Glutamatergic neuron (in vitro differentiated cells): ENCODE measurements at places on chromosomes 12 and 14.

GRCh38 chr12:29756741-29757390, 26.9 kb downstream of the TMTC1 start:
- no peaks in the 10 kb centered on the region for H3K27me3 ChIP-seq
- DNase-seq: no peak
- H3K27ac ChIP-seq: no peak overlapping the region
- H3K4me3 ChIP-seq: no peak overlapping the region
- no peaks in the 10 kb centered on the region for H3K4me1 ChIP-seq

GRCh38 chr12:106417926-106418910, 60.7 kb downstream of the POLR3B start:
- no peak overlapping the region for H3K27ac ChIP-seq
- H3K4me3 ChIP-seq: no peak overlapping the region
- H3K4me1 ChIP-seq: no peaks in the 10 kb centered on the region
- H3K27me3 ChIP-seq: no peaks in the 10 kb centered on the region

DNA sequence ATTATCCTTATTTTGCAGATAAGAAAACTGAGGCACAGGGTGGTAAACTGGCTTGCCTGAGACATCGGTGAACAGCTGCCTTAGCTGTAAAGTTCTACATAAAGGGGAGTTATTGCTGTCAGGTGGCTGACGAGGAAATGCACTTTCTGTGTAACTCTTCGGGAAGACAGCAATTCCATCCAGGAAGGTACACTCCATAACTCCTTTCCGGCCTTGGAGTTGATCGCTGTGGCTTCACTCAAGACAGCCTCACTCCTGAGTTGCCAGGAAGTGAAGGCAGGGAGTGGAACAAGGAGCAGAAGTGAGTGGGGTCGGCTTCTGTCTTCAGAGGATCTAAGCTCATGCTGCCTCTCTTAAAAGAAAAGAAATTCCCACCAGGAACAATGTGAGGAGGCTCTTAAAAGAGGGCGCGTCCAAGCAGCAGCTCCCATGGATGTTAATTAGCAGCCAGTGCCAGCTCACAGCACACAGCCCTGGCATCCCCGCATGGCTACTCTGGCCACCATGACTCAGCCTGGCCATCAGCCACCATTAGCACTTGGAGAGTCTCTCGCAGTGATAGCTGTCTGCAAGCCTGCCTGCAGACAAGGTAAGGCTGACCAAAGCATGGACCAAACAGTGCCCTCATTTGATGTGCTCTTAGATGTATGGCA, 60.3 kb downstream of the NUAK1 start:
- peaks cover 2% of the 10 kb centered on the region for H3K27me3 ChIP-seq
- no peaks in the 10 kb centered on the region for H3K36me3 ChIP-seq
- DNase-seq: no peak
- H3K4me1 ChIP-seq: no peaks in the 10 kb centered on the region
- H3K4me3 ChIP-seq: no peak overlapping the region
- no peak overlapping the region for H3K27ac ChIP-seq

- H3K4me3 ChIP-seq: peak overlapping the region; percentile 89
- no peak for DNase-seq
- no peaks in the 10 kb centered on the region for H3K36me3 ChIP-seq
- peaks cover 2% of the 10 kb centered on the region for H3K4me1 ChIP-seq
These were observed 2.2 kb downstream of the BAZ1A start for GRCh38 chr14:34872822-34873588.

- H3K27me3 ChIP-seq: no peaks in the 10 kb centered on the region
- peaks cover 13% of the 10 kb centered on the region for H3K4me1 ChIP-seq
- DNase-seq: no peak
- no peaks in the 10 kb centered on the region for H3K36me3 ChIP-seq
These were observed 213.3 kb upstream of the SLC16A7 start for GRCh38 chr12:59382282-59383078.

DNA sequence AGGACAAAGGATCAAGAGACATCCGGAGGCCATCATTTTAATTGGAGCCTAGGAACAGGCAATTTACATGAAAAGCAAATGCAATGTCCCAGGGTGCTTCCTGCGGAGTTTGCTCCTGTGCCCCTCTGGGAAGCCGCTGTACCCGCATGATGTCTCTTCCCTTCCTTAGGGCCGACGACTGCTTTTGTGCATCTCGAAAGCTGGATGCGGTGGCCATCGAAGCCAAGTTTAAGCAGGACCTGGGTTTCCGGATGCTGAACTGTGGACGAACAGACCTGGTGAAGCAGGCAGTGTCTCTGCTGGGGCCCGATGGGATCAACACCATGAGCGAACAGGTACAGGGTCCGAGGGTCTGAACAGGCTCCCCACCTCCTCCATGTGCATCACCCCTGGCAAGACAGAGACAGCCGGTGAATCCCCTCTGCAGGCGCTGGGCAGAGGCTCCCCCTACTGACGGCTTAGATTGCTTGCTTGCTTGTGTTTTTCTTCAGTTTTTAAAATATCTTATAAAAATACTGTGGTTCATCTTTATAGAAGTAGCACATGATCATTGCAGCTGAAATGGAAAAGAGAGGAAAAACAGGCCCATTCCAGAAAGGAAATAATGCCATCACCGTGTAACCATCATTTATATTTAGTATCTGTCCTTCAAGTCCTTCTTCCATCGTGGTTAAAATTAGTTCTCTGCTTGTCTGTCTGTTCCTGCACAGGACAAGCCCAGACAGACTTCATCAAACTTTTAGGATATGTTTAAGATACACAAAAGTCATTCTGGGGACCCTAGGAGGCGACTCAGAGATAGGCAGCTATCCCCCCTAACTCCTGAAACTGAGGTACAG, 75.4 kb upstream of the PWP1 start:
- H3K27me3 ChIP-seq: peaks cover 1% of the 10 kb centered on the region
- H3K27ac ChIP-seq: no peak overlapping the region
- peak; percentile 74 for DNase-seq
- peaks cover 7% of the 10 kb centered on the region for H3K4me1 ChIP-seq
- no peaks in the 10 kb centered on the region for H3K36me3 ChIP-seq
- peak overlapping the region; percentile 30 for H3K4me3 ChIP-seq

- H3K27ac ChIP-seq: peak overlapping the region; percentile 46
- H3K4me3 ChIP-seq: no peak overlapping the region
These were observed 63.0 kb upstream of the BTG1 start for GRCh38 chr12:92208613-92209121.

DNA sequence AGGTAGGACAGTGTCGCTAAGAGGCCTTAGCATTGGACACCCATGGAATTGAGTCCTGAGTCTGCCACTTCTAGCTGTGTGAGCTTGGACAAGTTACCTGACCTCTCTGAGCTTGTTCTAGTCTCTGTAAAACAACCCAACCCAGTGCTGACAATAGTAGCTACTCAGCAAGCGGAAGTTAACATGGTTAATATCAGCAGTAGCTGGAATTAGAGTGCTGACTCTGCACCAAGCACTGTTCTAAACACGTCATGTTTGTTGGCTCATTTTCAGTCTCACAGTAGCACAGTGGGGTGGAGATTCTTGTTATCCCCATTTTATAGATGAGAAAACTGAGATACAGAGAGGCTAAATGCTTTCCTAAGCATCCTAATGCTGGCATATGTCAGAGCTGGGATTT, 47.5 kb upstream of the RIN3 start:
- H3K36me3 ChIP-seq: peaks cover 10% of the 10 kb centered on the region
- no peak overlapping the region for H3K27ac ChIP-seq
- no peaks in the 10 kb centered on the region for H3K4me1 ChIP-seq

GRCh38 chr12:49882248-49882850, 21.4 kb downstream of the FAIM2 start:
- no peak for DNase-seq
- H3K4me3 ChIP-seq: no peak overlapping the region
- peak overlapping the region; percentile 20 for H3K27ac ChIP-seq
- H3K36me3 ChIP-seq: no peaks in the 10 kb centered on the region
- H3K27me3 ChIP-seq: peaks cover 7% of the 10 kb centered on the region
- H3K4me1 ChIP-seq: peaks cover 9% of the 10 kb centered on the region

DNA sequence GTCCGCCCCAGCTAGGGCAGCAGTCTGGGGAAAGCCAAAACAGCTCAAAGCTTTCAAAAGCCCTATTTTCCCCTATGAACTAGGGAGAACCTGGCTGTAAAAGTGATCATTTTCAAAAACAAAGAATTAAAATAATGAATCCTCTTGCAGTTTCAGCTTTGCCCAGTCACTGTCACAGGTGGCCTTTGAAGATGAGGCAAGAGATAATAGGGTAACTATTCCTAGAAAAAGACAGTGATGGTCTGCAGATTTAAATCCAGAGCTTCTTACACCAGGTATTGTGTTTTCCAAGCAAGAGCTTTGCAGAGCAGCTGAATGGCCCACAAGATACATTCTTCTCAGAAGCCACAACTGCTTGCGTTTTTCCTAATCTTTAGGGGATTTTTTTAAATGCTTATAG, 80.2 kb upstream of the NUDT4 start:
- no peaks in the 10 kb centered on the region for H3K36me3 ChIP-seq
- no peaks in the 10 kb centered on the region for H3K4me1 ChIP-seq
- DNase-seq: no peak
- no peak overlapping the region for H3K4me3 ChIP-seq
- H3K27ac ChIP-seq: no peak overlapping the region

DNA sequence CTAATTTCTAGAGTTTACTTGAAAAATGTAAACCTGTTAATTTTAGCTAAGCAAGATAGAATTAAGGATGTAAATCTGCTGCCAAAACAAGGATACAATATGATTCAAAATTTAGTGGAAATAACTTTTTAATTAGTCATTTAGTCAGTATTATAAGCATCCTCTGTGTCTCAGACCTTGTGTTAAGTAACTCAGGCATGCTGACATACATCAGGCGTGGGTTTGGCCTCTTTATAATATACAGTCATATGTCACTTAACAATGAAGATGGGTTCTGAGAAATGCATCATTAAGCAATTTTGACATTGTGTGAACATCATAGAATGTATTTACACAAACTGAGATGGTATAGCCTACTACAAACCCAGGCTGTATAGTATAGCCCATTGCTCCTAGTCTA, 386.9 kb downstream of the ZFP36L1 start:
- H3K27me3 ChIP-seq: peaks cover 2% of the 10 kb centered on the region
- no peak overlapping the region for H3K27ac ChIP-seq
- peaks cover 2% of the 10 kb centered on the region for H3K4me1 ChIP-seq
- DNase-seq: no peak
- H3K4me3 ChIP-seq: no peak overlapping the region

- no peak overlapping the region for H3K4me3 ChIP-seq
- DNase-seq: no peak
- no peaks in the 10 kb centered on the region for H3K27me3 ChIP-seq
- no peaks in the 10 kb centered on the region for H3K36me3 ChIP-seq
- H3K27ac ChIP-seq: no peak overlapping the region
- peaks cover 8% of the 10 kb centered on the region for H3K4me1 ChIP-seq
These were observed 89.6 kb downstream of the ARF6 start for GRCh38 chr14:49982501-49982951.

DNA sequence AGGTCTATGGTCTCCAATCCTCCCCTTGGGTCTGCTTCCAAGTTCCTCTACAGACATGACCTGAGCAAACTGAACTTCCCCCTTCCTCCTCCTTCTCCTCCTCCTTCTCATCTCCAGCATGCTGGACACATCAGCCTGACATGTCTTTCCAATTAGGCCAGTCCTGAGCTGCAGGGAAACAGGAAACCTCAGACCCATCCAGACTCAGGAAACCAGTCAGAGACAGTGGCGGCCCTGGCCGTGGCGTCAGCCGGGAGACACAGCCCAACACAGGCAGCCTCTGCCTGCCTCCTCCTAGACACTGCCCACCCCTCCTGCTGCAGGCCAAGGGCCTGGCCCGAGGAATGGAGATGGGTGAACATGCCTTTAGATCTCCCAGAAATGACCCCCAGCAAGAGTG, 468.8 kb downstream of the BCL11B start:
- peaks cover 2% of the 10 kb centered on the region for H3K27me3 ChIP-seq
- no peak overlapping the region for H3K27ac ChIP-seq
- H3K4me3 ChIP-seq: no peak overlapping the region
- peaks cover 5% of the 10 kb centered on the region for H3K36me3 ChIP-seq
- H3K4me1 ChIP-seq: no peaks in the 10 kb centered on the region
- no peak for DNase-seq

DNA sequence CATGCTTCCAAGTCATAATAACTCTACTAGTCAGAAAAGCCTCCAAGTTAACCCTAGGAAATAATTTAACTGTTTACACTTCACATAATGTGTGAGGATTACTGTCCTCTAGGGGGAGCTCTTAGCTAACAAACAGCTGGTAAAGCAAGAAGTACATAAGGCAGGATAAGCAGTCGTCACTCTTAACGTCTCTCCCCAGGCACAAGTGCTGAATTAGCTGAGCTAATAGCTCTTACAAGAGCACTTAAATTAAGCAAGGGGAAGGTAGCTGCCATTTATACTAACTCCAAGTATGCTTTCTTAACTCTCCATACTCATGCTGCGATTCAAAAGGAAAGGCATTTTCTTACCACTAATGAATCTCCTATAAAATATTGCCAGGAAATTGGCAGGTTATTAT, 79.3 kb upstream of the TSPAN11 start:
- no peak overlapping the region for H3K4me3 ChIP-seq
- DNase-seq: no peak
- no peaks in the 10 kb centered on the region for H3K36me3 ChIP-seq
- no peaks in the 10 kb centered on the region for H3K27me3 ChIP-seq
- peaks cover 6% of the 10 kb centered on the region for H3K4me1 ChIP-seq

DNA sequence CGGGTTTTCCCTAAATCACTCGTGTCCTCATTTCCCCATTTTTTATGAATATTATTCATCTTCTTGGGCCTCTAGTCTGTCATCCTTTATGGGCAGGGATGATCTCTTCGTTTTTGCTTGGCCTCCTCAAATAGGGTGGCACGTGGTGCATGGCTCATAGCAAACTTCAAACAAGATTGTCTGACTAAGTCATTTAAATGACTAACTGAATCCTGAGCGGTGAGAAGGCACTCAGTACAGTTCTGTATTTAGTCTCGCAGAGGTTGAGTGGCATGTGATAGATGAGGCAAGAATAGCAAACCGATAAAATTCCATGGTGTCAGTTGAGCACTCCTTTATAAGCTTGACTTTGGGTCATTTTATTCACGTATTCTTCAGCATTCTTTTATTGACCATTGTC, 5.7 kb upstream of the JDP2 start:
- no peak for DNase-seq
- peaks cover 2% of the 10 kb centered on the region for H3K4me1 ChIP-seq
- no peaks in the 10 kb centered on the region for H3K36me3 ChIP-seq

DNA sequence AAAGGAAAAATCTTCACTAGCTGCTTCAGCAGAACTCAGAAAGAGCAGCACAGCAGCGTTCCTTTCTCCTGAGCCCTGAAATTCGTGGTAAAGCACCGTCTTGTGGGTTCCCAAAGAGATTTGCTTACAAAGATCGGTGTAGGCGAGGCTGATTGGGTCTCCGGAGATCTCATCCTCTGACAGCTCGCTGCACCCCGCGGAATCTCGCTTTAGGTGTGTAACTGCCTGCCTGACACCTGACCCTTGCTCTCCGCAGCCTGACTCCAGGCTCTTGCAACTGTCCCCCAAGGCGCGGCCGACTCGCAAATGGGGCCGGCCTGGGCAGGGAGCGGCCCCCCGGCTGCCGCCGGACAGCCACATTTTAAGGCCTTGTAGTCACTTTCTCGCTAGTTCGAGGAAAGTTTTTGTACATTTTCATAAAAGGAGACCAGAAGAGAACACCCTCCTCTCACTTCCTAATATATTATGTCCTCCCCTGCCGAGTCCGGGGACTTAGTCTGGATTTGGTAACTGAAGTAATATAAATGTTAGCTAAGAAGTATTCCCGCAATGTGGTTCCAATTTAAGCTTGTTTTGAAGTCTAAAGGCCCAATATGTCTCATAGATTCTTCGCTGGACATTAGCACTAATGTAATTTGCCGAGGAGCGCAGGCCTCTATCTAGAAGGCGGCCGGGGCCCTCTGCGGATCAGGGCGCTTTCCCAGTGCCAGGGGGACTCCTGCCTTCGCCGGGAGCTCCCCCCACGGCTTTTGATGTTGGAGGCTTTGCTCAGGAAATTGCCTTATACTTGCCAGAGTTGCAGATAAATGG, 177.3 kb upstream of the CDKN3 start:
- H3K4me3 ChIP-seq: peak overlapping the region; percentile 93
- no peaks in the 10 kb centered on the region for H3K36me3 ChIP-seq
- H3K27me3 ChIP-seq: peaks cover 2% of the 10 kb centered on the region
- H3K27ac ChIP-seq: no peak overlapping the region
- peaks cover 16% of the 10 kb centered on the region for H3K4me1 ChIP-seq
